ENCODE measurements at places on chromosomes 12 and 14.
A peak's percentile ranks its signal among the peaks of the same experiment; 100 is the strongest.

DNA sequence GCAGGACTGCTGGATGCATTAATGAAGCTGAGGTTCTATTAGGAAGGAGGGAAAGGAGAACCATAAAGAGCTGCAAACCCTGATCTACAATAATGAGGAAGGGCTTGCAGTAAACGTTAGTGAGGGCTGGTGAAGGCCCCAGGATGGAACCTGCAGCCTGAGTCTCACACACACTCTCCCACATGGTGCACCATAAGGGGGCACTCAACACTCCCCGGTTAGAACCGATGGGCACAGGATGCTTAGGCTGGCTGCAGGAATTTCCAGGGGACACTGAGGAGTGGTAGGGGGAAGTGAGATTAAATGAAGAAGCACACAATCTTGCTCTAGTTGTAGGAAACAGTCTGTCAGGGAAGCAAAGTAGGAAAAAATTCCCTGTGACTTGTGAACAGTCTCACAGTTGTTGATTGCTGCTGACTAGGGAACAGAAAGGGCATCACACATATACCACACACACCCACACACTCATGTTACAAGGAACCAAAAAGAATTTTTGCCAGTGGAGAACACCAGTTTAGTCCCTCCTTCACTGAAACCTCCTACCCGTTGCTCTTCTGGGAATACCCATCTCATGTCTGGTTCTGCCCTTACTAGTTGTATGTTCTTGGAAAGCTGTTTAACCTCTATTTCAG, 56.2 kb upstream of the FERMT2 start:
- DNase-seq, result no peak

DNA sequence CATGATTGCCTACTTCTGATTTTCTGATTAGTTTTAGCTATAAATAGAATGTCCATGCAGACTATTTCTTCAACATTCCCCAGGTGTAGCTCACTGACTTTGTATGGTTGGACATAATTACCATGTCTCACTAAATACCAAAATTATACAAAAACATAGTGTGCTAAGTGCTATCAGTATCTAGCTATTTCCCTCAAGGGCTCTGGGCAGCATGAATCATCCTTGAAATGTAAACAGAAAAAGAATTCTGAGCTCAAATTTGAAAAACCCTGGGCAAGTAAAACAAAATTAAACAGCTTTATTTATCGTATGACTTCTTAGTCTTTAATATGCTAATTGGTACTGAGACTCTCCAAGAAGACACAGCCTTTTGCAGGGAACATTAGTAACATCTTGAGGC, 82.9 kb downstream of the SPATA7 start:
- DNase-seq, result no peak

DNA sequence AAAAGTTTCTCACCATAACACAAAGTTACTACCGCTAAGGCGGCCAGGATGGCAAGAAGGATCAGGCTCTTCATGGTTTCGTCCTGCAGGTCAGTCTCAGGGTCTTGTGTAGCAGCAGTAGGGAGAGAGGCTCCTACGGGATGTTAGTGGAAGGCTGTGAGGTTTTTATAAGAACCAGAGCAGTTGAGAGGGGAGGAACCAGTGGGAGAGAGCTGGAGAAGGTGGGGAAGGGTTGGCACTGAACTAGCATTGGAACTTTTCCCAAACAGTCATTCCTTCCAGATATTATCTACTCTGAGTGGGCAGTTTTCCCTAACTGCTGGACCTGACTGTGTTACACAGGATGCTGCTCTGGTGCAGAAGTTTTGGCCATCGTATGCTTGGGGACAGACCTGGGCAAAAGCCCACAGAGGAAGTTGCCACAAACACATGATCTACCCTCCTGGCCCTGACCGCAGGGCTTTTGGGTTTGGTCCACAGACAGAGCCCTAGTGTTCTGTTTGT, at the start of gene MGP:
Gene MGP, minus strand, starts transcription at position 137 of the 504 bp plus-strand sequence. Its CDS starts 63 bp downstream, at position 74.
- no peak for DNase-seq

GRCh38 chr12:83634726-83635267, 948.1 kb downstream of the TMTC2 start:
- DNase-seq, result no peak

DNA sequence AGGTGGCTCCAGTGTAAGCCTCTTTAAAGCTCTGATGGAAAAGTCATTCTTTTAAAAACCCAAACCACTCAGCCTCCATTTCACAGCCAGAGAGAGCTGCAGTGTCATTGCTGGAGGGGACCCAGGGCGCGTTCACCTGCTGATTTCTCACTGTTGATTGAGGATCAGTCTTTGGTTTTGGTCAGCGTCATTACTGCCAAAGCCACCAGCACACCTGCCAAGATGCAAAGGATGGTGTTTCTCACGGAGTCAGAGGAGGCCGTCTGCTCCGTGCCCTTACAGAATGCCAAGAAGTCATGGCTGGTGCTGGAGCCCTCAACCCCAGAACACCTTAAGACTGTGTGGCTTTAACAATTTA, 32.8 kb upstream of the BATF start:
- peak; percentile 27 for DNase-seq

DNA sequence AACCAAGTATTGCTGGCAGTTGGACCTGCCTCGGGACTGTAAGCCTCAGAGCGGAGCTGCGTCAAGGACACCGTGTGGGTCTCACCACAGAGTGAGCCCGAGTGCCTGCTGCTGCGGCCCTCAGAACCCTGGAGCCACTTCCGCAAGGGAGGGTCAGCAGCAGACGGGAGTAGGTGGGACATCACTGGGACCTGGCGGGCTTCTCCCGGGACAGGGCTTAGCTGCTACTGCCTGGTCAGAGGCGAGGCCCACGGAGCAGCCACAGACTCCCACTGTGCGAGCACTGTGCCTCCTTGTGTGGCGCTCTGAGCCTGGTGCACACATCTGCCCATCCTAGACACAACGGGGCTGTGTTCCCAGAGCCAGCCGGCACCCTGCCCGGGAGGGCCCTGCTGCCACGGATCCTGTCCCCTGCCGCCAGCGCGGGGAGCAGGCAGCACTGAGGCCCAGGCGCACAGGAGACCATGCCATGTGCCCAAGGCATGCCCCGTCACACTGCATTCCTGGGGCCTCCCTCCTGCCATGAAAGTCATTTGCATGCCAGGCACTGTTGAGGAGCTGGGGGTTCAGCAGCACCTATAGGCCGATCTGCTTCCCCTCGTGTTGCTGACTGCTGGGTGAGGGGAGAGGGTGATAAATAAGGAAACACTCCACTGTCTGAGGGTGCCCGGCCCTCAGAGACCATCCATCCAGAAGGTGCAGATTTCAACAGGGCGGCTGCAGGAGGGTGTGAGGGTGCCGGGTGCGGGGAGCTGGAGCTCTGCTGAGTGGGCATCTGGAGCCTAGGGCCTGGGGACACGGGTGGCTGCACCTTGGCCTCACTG, 10.0 kb downstream of the HIP1R start:
- peak; percentile 83 for DNase-seq

- no peak for DNase-seq
These were observed 43.1 kb downstream of the SOX5 start for GRCh38 chr12:23906329-23906728.

DNA sequence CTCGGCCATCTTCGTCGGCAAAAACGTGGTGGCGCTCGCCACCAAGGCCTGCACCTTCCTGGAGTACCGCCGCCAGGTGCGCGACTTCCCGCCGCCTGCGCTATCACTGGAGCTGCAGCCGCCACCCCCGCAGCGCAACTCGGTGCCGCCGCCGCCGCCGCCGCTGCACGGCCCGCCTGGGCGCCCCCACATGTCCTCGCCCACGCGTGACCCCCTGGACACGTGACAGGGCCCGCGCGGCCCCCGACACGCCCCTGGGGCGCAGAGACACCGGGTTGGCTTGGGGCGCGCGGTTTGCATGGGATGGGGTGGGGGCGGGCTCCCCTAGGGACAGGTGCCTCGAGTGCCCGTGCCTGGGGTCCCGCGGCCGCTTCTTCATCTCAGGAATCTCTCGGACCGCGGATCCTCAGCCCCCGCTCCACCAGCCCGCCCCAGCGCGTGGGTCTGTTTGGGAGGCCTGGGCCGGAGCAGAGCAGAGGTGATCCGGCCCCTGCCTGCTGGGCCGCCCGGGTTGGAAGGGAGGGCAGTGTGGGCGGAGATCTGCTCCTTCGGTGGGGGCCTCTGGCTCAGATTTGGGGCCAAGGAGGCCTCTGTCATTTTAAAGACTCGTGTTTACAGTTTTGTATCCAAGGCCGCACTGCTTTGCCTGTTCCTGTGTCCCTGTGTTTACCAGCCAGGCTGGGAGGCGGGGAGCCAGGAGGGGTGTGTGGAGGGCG, 3.3 kb downstream of the TMEM121 start:
- DNase-seq, result no peak

DNA sequence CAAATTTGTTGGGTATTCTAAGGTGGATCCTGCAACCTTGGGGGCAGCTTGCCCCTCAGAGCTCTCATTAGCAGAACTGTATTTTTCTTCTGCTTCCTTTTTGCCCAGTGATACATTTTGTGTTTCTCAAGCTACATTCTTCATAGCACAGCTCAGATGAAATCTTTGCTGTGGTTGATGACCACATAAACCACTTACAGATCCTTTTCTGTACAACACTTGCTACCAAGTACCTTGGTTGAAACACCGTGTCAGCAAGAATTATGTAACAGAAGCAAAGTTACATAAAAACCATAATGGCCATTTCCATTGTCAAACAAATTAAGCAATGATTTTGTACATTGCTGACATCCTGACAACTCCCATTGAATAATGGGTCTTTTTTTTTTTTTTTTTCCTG, 9.7 kb upstream of the PLBD1 start:
- DNase-seq, result no peak

DNA sequence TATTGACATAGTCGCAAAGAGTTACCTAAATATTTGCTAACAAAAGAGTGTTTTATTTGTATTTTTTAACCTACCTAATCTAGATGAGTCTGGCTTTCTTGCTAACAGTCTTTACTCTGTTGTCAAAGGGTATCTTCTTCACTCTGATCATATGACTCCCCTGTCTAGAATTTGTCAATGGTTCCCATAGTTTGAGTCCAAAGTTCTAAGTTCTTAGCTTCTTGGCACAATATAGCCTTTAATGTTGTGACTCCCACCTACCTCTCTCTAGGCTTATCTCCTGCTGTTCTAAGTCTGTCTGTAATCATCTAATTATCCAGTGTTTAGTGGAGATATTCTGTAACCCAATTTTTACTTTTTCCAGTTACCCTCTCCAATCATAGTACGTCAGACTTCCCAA, 104.3 kb upstream of the PDE3A start:
- DNase-seq, result no peak

GRCh38 chr14:103136388-103137271, 13.4 kb downstream of the TNFAIP2 start:
- no peak for DNase-seq

DNA sequence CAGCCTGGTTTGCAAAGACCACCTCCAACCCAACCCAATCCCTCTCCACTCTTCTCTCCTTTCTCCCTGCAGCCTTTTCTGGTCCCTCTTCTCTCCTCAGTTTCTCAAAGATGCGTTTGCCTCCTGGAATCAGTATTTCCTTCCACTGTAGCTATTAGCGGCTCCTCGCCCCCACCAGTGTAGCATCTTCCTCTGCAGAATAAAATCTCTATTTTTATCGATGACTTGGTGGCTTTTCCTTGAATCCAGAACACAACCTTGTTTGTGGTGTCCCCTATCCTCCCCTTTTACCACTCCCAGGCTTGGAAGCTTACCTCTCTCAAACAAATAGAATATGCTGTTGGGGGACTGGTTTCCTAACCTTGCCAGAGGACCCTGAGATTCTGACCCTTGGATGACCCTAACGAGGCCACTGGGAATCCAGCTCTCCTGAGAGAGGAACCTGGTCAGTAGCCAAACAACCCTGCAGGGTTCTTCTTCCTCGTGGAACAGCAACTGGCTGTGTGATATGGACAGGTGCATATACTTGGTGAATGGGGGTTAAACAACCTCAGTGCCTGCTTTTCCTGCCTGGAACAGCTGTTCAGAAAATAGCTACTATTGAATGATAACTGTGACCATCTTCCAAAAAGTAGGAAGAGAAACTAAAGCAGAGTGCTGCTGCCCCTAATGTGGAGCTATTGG, 4.4 kb downstream of the WNT1 start:
- no peak for DNase-seq

DNA sequence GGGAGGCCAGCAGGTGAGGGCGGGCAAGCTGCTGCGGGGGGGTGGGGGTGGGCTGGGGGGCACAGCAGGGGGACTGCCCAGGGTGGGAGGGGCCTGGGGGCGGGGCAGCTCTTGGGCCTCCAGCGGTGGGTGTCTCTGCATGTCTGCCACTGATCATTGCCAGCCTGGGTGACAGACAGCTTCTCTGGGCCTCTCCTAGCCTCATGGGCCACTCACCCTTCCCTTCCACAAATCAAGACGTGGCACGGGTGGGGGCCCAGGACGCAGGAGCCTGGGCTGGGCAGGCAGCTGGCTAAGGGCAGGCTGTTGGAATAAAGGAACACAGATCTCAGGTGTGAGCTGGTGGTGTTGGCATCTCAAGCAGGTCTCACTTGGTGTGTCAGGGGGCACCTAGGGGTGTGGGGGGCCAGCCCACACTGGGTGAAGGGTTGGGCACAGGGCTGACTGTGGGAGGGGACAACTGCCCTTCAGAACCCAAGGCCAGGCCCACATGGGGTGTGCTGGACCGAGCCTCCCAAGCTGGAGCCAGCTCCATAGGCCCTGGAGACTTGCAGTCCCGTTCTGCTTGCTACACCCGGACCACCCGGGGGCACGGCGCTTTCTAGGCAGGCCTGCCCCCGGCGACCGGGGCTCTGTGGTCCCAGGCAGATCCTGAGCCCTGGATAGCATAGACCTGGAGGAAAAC, 3.0 kb downstream of the TEDC1 start:
- no peak for DNase-seq

GRCh38 chr14:51004352-51004800, 60.1 kb upstream of the PYGL start:
- no peak for DNase-seq

- DNase-seq, result no peak
These were observed 176.6 kb downstream of the TTC7B start for GRCh38 chr14:90639641-90640040.

Measured in osteocyte (in vitro differentiated cells).